ENCODE measurements at places on chromosomes 3 and 15.

DNA sequence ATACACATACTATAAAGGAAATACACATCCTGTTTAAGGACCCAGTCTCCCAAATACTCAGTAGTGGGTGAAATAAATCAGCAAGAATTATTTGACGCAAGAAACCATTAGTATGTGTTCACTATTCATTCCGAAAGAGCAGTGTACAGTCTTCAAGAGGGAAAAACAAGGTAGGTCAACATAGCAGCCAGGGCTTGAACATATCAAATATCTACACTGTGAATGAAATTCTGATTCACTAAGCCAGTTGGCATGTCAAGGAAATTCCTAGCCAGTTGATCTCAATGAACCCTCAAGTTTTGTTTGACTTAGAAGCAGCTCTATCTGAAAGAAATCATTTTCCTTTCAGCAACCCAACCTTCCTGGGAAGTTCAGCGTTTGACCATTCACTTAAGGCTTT is 99.0 kb downstream of the CNTN3 start:
- no peak for DNase-seq

DNA sequence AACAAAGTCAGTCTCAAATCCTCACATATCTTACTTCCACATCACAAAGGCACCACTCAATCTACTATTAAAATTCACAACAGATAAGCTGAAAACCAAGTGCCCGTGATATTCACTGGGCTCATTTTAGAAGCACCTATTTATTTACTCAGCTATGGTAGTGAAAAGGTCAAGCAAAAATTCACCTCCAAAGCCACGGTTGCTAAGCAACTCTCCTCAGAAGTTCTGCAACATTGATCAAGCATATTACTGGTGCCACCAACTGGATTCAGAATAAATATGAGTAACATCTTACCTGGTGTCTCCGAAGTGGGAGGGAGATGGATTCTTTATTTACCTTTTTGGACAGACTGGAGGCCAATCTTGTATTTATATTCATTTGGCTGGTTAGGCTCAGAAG is 714.8 kb downstream of the FHIT start:
- no peak for DNase-seq

DNA sequence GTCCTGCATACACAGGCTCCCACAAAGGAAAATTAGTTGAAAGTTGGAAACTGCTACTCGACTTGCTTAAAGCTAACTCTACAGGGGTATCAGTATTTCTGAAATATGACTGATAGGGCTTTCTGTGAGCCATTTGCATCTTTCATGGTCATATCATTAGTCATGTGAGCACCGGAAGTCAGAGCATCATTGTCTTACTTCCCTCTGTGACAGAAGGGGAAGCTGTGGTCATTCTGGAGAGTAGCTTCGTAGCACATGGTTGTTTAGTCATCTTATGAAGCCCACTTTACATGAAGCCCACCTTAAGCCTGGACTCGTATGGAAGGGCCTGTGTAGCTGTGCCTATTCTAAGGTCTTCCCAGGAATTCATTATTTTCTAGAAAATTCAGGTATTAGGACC is 69.0 kb downstream of the COL6A5 start:
- no peak for DNase-seq

- no peak for DNase-seq
These were observed 49.2 kb upstream of the NMD3 start for GRCh38 chr3:161171639-161172552.

- DNase-seq = no peak
These were observed 563.6 kb upstream of the NAALADL2 start for GRCh38 chr3:174295306-174296092.

DNA sequence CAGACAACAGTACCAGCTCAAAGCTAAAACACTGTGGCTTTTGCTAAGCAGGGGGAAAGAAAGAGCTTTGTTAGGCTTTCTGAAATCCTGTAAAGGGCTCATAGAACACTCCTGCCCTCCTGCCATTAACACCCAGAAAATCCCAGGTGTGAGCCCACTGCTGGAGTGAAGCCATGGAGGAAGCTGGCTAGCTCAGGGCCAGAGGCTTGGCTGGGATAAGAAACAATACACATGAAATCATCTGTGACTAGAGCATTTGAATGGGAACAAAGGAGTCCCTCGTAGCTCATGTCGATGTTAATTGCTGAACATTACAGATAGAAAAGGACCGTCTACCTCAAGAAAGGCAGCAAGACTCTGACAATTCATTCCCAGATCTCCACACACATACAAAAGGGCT is 23.5 kb downstream of the RUVBL1 start:
- DNase-seq = no peak

DNA sequence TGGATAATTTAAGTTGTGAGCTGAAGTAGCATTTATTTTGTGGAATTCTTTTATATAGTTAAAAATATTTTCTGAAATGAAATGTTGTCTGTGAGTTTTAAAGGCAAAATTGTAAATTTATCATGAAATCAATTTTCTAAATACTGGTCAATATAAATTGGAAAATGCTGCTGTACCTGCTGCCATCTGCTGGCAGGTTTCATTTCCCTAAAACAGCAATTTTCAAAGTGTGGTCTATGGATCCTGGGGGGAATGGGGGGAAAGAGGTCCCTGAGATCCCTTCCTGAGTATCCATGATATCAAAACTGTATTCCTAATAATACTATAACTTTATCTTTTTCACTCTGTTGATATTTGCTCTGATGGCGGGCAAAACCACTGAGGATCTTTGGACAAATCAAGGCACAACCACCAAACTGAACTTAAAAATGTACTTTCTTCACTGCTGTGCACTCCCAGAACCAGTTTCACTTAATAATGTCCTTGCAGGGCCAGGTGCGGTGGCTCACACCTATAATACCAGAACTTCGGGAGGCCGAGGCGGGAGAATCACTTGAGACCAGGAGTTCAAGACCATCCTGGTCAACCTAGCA is 17.2 kb upstream of the CCR4 start:
- DNase-seq = no peak

DNA sequence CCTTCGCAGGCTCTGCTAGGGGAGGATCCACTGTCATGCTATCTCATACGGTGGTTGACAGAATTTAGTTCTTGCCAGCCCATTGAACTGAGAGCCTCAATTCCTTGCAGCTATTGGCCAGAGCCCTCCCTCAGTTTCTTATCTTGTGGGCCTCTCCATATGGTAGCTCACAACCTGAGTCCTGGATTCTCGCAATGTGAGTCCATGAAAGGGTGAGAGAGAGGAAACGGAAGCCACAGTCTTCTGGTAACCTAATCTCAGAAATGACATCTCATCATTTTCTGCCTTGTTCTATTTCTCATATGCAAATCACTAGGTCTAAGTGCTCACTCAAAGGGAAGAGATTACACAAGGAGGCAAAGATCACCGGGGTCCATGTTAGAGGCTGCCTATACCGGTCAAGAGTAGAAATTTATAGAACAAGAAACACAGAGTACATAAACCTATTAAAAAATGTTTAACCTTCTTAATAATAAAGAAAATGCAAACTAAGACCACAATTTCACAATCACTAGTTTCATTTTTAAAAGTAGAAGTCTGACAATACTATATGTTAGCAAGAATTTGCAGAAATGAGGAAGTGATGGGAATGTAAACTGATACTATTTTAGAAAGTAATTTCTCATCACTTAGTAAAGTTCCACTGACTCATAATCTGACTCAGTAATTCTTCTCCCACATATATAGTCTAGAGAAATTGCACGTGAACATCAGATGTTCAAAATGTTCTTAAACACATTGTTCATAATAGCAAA is 378.4 kb upstream of the AGTR1 start:
- DNase-seq = no peak

- no peak for DNase-seq
These were observed 75.3 kb downstream of the TMEM108 start for GRCh38 chr3:133113526-133113925.

DNA sequence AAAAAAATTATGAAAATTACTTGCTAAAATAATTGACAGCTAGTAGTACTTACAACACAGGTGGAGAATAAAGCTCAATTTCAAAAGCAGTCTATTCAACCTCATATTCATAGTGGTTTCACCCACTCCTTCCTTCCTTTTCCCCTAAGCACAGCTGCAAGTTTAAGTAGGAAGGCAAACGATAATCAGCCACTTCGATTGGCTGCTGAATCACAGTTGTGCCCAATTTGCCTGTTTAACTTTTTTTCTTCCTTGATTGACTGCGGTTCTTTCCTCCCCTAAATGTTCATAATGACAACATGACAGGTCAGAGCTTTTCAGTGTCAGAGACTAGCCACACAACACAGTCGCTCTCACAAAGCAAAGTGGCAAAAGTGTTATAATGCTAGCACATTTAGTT is 468.0 kb upstream of the GBE1 start:
- DNase-seq = no peak

- no peak for DNase-seq
These were observed 268.7 kb upstream of the AGTR1 start for GRCh38 chr3:148428862-148429605.

GRCh38 chr3:59234884-59235633 is 185.2 kb upstream of the CFAP20DC start:
- DNase-seq = no peak

Measured in CD8-positive, alpha-beta T cell (primary cell).